ENCODE measurements at places on chromosomes 7 and 10.

GRCh38 chr10:46245381-46245900 is 41.4 kb upstream of the ANTXRL start:
- DNase-seq, result no peak

DNA sequence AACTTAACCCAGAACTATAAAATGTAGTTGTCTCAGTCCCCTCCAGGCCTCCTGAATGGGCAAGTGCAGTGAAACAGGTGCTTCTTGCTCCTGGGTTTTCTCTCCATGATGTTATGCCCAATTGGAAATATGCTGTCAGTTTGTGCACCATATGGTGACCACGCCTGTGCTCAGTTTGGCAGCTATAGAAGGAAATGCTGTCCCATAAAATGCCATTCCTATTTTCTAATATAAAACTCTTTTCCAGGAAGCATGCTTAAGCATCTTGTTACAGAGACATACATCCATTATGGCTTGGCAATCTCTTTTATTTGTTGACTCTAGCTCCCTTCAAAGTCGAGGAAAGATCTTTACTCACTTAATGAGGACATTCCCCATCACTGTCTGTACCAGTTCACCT is 45.2 kb downstream of the FGFBP3 start:
- DNase-seq, result no peak

GRCh38 chr10:76764177-76764576 is 873.4 kb downstream of the KCNMA1 start:
- DNase-seq, result no peak

DNA sequence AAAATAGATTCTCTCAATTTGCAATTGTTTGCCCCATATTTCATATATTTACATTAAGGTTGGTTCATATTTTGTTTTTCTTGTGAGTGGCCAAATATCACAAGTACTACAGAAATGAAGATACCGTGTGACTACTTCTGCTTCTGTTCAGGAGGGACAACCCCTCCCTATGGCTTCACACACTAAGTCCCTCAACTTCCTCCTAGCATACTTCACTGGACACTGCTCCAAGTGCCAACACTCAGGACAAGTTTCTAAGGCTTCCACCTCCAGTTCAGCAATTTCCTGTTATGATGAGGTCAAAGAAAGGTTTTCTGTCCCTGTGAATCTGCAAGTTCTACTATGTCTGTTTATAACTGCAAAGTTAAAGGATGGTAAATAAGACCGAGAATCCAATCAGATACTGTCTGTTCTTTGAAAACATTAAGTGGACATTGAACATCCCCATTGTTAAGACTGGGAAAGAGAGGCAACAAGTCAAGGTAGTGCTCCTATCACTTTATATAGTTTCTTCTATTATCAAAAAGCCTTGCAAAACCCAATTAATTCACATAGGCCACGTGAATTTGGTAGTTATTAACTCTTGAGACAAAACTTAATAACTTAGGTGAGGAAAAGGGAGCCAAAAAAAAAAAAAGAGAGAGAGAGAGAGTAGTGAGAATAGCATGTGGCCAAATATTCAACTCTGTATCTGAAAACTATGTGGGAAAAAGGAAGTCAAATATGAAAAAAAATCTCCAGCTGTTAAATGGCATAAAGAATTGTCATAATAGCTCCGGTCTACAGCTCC is 81.3 kb upstream of the DKK1 start:
- no peak for DNase-seq

DNA sequence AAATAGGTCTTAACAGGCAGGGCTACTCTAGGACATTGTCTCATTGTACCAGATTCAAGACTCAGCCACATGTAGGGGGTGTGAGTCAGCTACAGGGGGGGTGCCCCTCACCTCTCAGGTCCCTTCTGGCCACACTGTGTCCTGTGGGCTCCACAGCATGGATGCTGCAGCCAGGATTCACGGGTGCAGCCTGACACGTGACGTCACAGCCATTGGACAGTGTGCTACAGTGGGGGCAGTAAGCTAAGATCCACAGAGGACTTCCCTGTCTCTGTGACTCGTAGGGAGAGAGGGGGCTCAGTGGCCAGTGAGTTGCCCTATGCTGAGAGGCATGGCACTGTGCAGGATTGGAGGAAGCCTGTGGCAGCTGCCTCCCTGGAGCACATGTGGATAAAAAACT is 77.9 kb downstream of the TMEM178B start:
- no peak for DNase-seq

GRCh38 chr7:82389876-82390275 is 53.7 kb downstream of the CACNA2D1 start:
- DNase-seq, result no peak

GRCh38 chr10:44201656-44202055 is 183.2 kb downstream of the CXCL12 start:
- DNase-seq, result peak; percentile 24

- no peak for DNase-seq
These were observed 997 bp downstream of the WDR37 start for GRCh38 chr10:1057106-1057657.

GRCh38 chr7:129652914-129653313 is 41.4 kb downstream of the NRF1 start:
- DNase-seq, result no peak

DNA sequence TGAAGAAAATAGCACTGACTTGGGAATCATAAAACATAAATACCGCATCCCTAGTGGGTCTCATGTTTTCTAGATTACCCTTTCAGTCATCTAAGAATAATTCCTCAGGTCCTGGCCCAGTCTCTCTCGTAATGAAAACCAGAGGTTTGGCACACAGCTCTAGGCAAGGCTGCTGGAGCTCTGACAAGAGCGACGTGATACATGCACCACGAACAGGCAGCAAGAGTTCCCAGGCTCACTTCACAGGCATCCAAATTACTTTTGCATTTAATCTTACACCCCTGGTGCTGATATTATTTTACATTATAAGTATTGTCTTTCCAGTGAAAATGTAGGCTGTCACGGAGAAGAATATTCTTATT is 105.2 kb downstream of the THSD7A start:
- no peak for DNase-seq

- DNase-seq, result no peak
These were observed 122.2 kb downstream of the NPY start for GRCh38 chr7:24406053-24406788.

DNA sequence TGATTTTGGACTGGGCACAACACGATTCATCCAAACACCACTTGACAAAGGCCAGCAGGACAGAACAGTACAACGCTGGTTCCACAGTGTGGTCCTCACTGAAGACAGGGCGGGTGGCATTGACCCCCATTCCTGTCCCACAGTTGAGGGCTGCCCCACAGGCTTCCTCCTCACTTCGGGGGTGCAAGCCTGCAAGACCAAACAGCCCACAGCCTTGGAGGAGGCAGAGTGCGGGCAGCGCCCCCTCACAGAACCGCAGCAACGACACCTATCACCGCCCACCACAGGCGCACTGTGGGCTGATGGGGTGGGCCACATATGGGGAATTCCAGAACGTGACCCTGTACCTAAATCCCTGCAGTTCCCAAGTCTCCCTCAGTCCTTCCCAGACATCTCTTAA is 70.6 kb downstream of the PTPRN2 start:
- DNase-seq, result no peak

- DNase-seq, result no peak
These were observed 12.2 kb downstream of the AIFM2 start for GRCh38 chr10:70120417-70120816.

GRCh38 chr7:91719008-91719407 is 161.5 kb downstream of the MTERF1 start:
- no peak for DNase-seq

- no peak for DNase-seq
These were observed 222.5 kb downstream of the AHR start for GRCh38 chr7:17520941-17521340.

GRCh38 chr10:90635111-90635765 is 222.6 kb downstream of the HTR7 start:
- DNase-seq, result no peak

- DNase-seq, result no peak
These were observed 19.5 kb downstream of the RRP12 start for GRCh38 chr10:97381626-97382025.
